ENCODE measurements at places on chromosomes 7 and 10.

GRCh38 chr10:88840104-88840503 lies 11.5 kb downstream of the ANKRD22 start:
- no peak for DNase-seq

GRCh38 chr10:124389613-124390361 lies 28.9 kb downstream of the OAT start:
- DNase-seq = no peak

DNA sequence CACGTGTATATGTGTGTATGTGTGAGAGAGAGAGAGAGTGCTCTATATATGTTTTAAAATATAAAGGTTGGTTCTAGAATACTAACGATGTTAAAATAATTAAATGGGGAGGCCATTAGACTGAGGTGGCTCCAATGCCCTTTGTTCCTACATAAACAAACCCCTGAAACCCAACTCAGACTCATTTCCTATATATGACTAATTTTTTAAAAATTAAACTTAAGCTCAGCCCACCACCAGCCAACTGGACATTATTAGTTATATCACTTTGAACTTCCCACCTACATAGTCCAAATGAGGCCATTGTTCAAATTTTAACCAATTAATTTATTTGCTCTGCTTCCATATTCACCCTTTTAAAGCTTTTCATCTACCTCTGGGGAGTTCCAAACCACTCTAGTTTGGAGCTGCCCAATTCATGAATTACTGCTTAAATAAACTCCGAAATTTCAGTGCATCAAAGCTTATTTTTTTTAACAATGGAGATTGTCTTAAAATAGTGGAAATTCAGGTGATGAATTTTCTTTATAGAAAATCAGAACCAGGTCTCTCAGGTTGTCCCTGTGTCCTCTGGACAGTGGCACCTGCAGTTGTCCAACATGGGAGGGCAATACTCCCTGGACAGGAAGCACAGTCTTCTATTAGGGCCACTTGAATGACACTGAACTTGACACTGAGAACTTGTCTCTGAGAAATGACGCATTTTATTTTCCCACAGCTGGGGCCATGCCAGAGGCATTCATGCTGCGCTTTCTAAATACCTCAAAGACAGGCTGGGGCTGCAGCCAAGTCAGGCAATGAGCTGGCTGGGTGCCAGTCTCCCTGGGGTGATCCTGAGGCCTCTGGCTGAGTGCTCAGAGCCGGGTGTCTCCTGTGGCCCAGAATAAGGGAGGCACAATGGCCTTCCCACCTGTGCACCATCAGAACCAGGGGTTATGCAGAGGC lies 109.5 kb upstream of the TMEM72 start:
- no peak for DNase-seq

GRCh38 chr7:50667338-50667737 lies 102.1 kb upstream of the DDC start:
- no peak for DNase-seq

DNA sequence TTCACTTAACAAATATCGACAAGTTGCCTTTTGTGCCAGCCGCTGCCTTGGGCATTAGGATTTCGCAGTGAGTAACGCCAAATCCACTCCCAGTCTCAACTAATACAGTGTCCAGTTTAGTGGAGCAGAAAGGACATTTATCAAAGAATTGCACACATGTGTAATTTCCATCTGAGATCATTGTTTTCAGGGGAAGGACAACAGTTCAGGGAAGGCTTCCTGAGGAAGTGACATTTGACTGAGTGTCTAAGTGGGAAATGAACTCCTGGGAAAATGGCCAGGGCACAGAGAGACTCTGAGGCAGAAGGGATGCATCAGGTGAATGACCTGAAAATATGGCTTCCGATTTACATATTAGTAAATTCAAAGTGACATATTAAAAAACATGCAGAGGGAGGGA lies 89.4 kb downstream of the ITGA8 start:
- no peak for DNase-seq

GRCh38 chr10:104391150-104391968 lies 37.7 kb downstream of the CFAP58 start:
- no peak for DNase-seq

DNA sequence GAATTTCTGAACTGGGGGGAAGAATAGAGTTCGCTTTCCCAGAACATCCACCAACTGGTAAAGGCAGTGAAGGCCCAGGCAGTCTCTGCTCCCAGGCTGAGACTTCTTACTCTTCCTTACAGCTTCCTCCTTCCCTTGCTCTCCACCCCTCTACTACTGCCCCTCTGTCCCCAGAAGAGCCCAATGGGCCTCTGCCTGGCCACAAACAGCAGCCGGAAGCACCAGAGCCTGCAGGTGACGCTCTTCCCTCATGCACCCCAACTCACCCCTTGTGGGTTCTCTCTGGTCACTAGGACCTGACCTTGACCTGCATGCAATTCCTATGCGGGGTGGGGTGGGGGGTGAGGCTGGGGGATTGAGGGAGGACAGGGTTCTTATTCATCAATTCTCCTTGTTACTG lies 16.5 kb downstream of the FAM131B start:
- DNase-seq = no peak

- no peak for DNase-seq
Observed at GRCh38 chr7:39589323-39590111, 23.3 kb downstream of the YAE1 start.

DNA sequence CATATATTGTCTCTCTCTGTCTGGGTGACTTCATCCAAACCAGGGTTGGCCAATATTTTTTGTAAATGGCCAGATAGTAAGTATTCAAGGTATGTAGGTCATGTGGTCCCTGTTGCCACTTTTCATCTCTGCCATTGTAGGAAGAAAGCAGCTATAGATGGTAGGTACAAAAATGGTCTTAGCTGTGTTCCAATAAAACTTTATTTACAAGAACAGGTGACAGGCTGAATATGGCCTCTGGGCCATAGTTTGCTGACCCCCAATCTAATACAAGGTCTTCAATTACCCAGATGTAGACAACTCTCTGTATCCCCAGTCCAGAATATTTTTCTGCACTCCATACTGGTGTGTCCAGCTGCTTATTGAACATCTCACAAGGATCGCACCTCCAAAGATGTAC lies 166.2 kb upstream of the FZD8 start:
- DNase-seq = no peak

GRCh38 chr7:69845721-69846495 lies 247.6 kb downstream of the AUTS2 start:
- no peak for DNase-seq

DNA sequence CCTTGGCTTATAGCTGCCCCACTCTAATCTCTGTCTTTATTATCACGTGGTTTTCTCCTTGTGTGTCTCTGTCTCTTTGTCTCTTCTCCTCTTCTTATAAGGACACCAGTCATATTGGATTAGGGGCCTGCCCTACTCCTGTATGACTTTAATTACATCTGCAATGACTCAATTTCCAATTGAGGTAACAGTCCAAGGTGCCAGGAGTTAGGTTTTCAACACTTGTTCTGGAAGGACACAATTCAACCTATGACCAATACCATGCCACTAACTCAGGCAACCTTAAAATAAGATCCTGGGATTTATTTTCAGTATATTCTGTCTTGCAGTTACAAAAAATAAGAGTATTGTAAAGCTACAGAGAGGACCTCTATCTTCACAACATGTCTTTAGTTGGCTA lies 21.6 kb upstream of the MET start:
- DNase-seq = no peak

DNA sequence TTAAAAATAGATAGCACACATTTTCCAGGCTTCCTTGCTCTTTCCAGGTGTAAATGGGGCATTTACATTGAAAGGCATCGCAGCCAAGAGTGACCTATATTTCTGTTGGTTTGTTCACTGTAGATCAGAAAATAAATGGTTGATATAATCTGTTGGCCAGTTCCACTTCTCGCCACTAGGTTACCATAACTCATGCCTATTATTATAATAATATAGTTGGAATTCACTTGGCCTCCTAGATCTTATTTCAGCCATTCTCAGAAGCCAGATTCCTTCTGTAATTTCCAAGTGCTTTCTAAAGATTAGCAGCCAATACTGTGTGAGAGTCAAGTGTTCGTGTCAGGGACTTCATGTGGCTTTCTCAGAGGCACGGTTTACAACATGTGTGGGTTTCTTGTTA lies 179.5 kb downstream of the DNAH11 start:
- DNase-seq = no peak

- DNase-seq = no peak
Observed at GRCh38 chr7:136877509-136877908, 9.1 kb downstream of the CHRM2 start.

GRCh38 chr7:82678716-82679115 lies 235.1 kb upstream of the CACNA2D1 start:
- DNase-seq = no peak

DNA sequence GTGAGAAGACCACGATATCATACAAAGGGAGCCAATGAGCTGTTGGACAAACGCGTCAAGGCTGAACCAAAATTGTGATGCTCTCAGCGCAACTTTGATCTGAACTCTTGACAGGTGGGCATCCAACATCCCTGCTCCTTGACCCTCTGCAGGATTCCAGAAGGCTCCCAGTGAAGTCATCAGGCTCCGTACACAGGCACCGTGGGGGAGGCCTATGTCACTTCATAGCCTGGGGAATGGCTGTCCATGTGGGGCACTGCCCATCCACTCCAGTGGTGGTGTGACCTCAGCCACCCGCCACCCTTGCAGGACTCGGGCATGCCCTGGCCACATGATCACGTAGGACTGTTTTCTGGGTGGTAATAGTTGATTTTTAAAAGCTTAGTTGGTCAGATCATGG lies 233.8 kb upstream of the GRB10 start:
- DNase-seq = no peak

DNA sequence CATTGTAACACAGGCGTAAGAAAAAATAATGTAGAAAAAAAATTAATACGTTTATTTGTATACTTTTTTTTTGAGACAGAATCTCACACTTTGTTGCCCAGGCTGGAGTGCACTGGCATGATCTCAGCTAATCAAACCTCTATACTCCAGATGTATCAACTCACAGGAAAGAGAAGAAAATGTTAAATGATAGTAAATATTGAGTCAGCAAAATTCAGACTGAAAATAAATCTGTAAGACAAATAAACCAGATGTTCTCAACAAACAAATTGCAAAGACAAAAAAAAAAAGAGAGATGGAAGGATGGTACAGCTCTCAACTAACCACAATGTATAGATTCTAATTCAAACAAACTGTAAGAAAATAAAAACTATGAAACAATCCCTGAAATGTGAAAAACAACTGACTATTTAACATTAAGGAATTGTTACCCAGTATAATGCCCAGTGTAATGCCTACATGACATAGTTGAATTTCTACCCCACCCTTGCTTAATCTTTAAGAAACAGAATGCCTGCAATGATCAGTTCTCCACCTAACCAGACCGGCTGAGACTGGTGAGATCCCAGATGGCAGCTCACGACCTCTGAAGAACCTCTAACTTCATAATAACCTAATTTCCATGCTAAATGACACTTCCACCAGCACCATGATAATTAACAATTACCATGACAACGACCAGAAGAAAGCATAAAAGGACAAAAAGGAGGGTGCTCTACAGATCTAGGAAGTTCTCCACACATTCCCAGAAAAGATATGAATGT lies 272.0 kb upstream of the GNAI1 start:
- DNase-seq = no peak

DNA sequence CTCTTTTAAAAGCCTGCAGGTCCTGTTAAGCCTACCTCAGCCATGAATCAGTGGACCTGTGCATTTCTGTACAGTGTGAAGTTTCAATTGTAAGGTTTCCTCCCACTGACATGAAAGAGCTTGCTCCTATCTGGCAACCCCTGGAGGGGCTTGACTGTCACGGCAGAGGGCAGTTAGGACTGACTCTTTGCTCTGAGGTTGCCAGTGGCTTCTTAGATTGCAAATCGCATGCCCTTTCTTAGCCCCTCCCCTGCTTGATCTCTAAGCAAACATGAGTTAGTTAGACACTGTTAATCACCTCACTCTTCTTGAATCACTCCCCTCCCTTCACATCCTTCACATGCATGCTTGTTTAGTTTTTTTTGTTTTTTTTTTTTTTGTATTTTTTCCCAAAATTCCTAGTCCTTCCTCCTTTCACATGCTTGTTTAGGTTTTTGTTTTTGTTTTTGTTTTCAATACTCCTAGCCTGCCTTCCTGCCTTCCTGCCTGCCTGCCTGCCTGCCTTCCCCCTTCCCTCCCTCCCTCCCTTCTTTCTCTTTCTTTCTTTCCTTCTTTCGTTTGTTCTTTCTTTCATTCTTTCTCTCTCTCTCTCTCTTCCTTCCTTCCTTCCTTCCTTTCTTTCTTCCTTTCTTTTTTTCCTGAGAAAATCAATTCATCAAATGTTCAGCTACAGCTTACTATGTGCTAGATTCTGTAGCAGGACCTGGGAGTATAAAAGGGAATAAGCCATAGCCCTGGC lies 6.0 kb upstream of the HIPK2 start:
- no peak for DNase-seq

GRCh38 chr10:3054183-3054850 lies 13.0 kb upstream of the PFKP start:
- no peak for DNase-seq

DNA sequence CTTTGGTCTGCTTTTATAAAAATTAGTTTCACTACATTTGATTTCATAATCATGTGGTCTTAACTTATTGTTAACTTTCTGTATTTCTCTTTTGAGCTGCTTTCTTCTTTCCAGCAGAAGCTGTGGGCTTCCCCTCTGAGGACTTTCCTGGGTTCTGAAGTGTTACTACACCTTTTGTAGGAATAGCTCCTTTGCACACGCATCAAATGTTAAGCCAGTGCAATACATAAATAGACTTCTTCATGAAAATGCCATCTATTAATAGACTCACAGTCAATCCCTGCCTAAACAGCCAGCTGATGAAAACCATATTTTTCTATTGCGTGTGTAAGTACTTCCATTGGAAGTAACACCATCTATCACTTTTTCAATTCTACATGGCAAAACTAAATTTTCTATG lies 1.5 kb downstream of the ABCB4 start:
- DNase-seq = no peak

DNA sequence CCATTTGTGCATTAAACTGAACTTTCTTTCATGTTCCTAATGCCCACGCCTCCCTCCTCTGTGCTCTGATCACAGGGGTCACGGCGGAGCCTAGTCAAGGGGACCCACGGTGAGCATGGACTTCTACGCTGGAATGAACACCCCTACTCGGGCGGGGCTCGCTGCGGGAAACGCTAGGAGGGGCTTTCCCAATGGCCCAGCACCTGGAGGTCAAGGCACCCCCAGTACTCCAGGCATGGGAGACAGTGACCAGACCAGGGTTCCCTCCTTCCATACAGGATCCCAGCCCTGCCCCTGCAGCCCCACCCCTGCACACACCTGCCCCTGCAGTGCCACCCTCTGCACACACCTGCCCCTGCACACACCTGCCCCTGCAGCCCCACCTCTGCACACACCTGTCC lies 27.1 kb upstream of the NKX6-2 start:
- DNase-seq = no peak

GRCh38 chr10:59803714-59804113 lies 50.5 kb upstream of the MRLN start:
- no peak for DNase-seq

DNA sequence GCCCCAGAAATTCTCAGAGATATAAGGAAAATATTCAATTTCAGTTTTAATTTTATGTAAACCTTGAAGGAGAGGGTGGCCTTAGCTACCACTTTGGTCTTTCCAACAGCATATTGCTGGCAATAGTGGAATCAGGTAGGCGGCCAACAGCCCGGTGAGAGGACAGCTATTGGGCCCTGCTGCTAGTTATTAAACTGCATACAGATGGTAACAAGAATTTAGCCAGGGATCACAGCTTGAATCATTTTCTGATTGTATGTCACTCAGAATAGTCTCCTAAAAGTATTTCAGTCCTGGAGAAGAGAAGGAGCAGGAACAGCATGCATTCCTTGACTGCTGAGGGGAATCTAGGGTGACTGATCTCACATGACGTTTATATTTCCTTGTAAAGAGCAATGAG lies 261.4 kb upstream of the SMIM30 start:
- no peak for DNase-seq

GRCh38 chr7:54360075-54360840 lies 181.9 kb upstream of the VSTM2A start:
- no peak for DNase-seq

All from NCI-H1436 treated with DMSO at 0.1 percent for 48 hours (cell line).